ENCODE measurements at places on chromosomes 12 and 14.

- no peak for DNase-seq
These were observed 22.6 kb upstream of the SNRPF start for GRCh38 chr12:95836185-95836609.

DNA sequence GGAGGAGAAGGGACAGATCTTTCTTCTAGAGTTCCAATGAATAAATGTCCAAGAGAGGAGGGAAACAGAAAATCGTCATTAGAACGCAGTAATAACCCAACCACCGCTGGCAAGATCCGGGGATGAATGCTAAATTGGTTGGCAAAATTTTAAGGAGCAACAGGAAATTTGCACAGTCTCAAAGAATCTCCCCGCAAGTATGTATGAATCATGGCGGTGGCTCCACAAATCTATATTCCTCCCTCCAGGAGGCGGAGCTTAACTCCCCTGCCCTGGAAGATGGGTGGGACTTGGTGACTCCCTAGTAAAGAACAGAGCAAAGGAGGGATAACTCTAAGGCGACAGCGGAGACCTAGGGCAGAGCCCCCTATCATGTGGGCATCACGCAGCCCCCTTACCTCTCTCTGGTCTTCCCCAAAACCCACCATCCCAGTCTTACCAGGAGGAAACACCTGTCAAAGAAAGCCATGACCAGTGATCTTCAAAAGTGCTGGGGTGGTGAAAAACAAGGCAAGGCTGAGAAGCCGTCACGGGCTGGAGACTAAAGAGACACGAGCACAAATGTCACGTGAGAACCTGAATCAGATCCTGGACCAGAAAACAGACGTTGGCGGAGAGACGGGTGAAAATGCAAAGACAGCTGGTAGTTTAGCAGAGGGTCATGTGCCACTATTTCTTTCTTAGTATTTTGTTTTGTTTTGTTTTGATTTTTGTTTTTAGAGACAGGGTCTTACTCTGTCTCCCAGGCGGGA is 125.8 kb downstream of the NCOR2 start:
- peak; percentile 19 for DNase-seq

DNA sequence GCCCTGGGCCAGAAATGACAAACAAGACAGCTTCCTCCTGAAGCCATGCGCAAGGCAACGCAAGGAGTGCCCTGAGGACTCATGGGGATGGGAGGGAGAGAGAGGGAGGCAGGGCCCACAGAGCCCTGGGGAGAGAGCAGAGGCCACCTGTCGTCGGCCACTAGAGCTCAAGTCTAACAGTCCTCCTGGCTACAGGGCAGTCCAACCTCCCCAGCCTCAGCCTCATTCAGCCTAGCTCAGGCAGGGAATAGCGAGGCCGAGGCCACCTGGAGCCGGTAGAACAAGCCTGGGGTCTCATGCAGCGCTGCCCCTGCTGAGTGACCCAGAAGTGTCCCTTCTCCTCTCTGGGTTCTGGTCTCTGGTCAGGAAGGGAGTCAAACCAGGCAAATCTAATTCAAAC is 69.5 kb downstream of the BCL11B start:
- DNase-seq: no peak

GRCh38 chr14:104870368-104871144 is 5.5 kb downstream of the CEP170B start:
- DNase-seq: no peak

- no peak for DNase-seq
These were observed 29.3 kb downstream of the MED6 start for GRCh38 chr14:70571139-70571538.

DNA sequence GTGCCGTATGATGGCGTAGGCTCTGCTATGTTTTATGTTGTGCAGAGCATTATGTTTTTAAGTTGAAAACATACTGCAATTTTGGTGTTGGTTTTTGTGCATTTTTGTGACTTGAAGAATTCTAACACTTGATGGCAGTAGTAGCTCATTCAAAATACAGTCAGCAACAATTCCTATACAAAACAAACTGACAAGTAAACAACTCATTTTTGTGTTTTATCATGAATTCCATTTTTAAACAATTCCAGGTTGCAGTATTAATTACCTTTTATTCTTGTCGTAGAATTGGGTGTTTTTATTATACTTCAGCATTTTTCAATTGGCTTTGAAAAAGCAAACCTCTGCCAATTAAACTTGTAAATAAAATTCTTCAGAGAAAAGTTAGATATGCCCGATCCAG is 4.1 kb upstream of the CCER1 start:
- DNase-seq: no peak

GRCh38 chr12:39372929-39373328 is 70.0 kb downstream of the KIF21A start:
- no peak for DNase-seq

DNA sequence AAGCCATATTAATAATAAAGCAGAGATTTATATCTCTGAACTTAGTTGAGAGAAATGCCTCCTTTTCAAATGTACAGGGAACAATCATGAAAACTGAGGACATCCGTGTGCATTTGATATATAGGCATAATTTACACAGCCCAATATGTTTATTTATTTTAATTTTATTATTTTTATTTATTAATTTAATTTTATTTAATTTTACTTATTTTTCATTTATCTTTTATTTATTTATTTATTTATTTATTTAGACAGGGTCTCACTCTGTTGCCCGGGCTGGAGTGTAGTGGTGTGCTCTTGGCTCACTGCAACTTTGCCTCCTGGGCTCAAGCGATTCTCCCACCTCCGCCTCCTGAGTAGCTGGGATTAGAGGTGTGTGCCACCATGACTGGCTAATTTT is 8.4 kb downstream of the TCL1A start:
- no peak for DNase-seq

GRCh38 chr12:132495629-132496357 is 5.8 kb downstream of the FBRSL1 start:
- no peak for DNase-seq

DNA sequence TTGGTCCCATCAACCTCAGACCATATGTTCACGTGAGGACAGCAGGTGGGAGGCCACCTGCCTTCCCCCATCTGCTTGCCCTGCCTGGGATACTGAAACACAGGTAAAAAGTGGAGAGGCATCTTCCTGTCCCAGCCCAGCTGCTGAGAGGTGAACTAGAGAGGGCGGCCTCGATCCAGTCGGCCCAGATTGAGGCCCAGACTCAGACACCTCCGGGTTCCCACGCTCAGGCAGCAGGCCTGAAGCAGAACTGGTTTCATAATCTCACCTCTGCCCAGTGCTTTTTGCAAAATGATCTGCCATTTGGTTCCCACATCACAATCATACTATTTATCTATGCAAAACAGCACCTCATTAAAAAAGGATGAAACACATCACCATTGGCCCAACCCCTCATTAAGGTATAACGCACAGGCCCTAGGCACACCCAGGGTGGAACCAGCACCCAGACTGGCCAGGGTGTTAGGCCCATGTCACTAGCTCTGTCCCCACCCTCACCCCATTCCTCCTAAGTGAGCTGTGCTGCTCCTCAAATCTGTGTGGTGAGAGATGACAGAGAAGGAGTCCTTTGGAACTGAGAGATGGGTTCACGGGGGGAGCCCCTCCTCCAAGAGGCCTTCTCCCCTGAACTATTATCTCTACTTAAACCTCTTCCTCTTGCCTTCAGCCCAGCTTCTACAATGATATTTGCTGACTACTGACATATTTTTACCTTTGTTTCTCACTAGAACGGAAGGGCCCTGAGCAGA is 81.1 kb downstream of the ZFP36L1 start:
- no peak for DNase-seq

DNA sequence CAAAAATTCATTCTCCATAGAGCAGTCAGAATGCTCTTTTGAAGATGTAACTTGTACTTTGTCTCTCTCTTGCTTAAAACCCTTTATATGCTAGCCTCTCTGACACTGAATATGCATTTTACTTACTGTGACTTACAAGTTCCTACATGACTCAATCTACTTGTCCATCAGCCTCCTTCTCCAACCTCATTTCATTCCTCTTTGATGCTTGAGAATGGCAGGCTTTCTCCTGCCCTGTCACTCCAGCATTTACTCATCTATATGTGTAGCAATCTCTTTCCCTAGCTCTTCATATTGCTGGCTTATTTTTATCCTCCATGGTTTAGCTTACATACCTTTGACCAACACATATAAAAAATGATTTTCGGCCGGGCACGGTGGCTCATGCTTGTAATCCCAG is 561.9 kb downstream of the CCER1 start:
- no peak for DNase-seq

DNA sequence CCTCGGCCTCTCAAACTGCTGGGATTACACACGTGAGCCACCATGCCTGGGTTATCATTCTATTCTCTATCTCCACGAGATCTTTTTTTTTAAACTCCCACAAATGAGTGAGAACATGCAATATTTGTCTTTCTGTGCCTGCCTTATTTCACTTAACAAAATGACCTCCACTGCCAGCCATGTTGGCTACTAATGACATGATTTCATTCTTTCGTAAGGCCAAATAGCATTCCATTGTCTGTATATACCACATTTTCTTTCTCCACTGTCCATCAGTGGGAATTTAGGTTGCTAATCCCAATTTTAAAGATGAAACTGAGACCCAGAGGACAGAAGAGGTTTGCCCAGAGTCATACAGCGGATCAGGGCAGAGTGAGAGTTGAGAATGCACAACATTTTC is 10.9 kb upstream of the TRPV4 start:
- no peak for DNase-seq

- DNase-seq: no peak
These were observed 155.0 kb downstream of the NUAK1 start for GRCh38 chr12:105983622-105984320.

- DNase-seq: no peak
These were observed 23.2 kb downstream of the NRDE2 start for GRCh38 chr14:90308561-90308960.

- no peak for DNase-seq
These were observed 143.8 kb upstream of the SLC38A2 start for GRCh38 chr12:46516238-46516932.

GRCh38 chr12:114916541-114916940 is 232.6 kb upstream of the TBX3 start:
- no peak for DNase-seq

DNA sequence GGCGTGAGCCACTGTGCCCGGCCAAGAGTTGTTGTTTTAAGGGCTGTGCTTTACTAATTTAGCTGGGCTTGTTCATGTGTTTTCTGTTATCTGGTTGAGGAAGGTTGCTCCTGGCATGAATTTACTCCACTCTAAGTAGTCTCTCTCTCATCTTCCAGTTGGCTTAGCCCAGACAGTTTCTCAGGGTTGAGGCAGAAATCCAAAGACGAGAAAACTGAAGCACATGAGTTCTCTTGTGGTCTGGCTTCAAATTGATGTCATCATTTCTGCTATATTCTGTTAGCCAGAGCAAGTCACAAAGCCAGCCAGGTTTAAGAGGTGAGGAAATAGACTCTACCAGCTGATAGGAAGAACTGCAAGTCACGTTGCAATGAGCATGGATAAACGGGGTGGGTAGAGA is 57.9 kb downstream of the E2F7 start:
- DNase-seq: no peak

DNA sequence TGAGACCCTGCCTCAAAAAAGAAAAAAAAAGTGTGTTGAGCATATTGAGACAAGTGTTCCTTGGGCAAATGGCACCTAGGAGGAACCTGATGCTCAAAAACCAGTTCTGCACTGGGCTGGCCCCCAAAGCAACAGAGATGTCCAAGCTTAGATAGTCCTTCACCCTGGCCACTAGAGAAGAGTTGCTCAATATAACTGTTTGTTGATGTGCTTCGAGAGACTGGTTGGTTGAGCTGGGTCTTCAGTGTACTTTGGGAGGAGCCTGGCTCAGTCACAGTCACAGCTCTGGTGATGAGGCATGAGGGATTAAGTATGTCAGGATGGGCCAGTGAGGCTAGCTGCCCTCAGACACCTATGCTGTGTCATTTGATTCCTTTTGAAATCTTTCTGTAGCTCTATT is 38.0 kb downstream of the SLC2A14 start:
- DNase-seq: no peak

- peak; percentile 34 for DNase-seq
These were observed 71.2 kb downstream of the TNFAIP2 start for GRCh38 chr14:103194256-103195045.

DNA sequence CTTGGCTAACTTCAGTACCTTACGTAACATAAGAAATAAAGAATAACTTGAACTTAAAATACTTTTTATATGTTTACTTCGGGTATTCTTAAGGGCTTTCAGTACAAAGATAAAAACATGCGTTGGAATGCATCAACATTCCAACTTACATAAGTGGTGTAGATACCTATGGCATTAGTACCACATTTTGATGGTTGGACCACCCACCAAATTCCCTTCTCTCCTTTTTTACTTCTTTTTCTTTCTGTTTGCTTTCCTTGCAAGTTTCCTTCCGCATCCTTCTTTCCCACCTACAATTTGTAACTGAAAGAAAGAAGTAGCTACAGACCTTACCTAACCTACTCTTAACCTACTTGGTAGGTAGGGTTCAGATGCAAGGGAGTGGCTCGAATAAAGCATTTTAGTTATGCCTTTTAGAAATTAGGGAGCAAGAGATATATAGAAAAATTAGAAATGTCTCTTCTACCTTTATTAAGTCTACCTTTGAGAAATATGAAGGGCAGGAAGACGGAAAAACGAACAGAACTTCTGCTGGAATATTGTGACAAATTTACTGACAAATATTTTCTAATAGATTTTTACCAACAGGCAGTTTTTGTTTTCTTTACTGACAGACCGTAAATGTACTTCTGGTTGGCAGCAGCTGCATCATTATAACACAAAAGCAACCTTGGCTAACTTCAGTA is 2.1 kb upstream of the ARHGAP5 start:
- no peak for DNase-seq

DNA sequence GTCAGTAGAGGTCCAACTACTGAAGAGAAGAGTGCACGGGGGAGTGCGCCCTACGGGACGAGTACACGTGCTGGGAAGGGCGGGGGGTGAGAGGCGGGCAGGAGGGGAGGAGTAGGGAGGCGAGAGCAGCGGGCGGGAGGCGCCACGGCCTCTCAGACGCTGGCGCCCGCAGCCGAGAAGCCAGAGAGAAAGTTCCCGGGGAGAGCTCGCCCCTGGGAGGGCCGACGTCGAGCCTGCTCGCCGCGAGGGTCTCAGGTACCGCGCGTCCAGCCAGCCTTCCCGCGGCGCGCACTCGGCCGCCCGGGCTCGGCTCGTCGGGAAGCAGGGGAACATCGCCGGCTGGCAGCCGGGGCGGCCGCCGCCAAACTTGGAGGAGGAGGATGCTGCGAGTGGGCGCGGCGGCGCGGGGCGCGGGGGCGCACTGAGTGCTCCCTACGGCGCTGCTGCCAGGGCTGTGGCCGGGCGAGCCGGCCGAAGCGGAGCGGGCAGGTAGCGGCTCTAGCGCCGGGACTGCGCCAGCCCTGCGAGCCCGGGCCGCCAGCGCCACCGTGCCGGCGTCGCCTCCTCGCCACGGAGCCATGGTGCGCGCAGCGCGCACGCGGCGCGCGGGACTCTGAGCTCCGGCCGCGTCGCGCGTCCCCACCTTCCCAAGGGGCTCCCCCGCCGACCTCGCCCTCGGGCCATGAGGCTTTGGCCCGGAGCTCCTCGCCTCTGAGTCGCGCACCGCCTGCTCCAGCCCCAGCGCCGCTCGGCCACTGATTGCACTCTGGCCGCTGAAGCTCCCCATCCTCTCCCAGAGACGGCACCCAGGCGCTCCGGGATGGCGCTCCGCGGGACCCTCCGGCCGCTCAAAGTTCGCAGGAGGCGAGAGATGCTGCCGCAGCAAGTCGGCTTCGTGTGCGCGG is at the start of gene SLC24A4:
TSS of gene SLC24A4 (plus strand) at position 155 of the 905 bp plus-strand sequence. CDS start at position 821, 666 bp downstream.
- DNase-seq: peak; percentile 26

- no peak for DNase-seq
These were observed 45.8 kb upstream of the TMEM132D start for GRCh38 chr12:129949651-129950050.
